ENCODE measurements at places on chromosomes 1 and 21. TPM values are rescaled to one million over a fixed set of nuclear protein-coding genes. Genes with fewer than 3 reads are reported as not detected.

MX2 gene
- total RNA-seq, result 77.8 TPM

TNFRSF8 gene
- total RNA-seq, result 0.14 TPM

CFHR2 gene
- total RNA-seq, result not detected

ZSWIM5 gene
- 0.91 TPM for total RNA-seq

SMIM1 gene
- 2.6 TPM for total RNA-seq

GJB3 gene
- total RNA-seq, result not detected

SELENBP1 gene
- not detected for total RNA-seq

FCRL6 gene
- total RNA-seq, result 0.52 TPM

AADACL3 gene
- not detected for total RNA-seq

ERG gene
- not detected for total RNA-seq

GPR37L1 gene
- not detected for total RNA-seq

FCRLB gene
- 0.11 TPM for total RNA-seq

NES gene
- not detected for total RNA-seq

TDRD5 gene
- not detected for total RNA-seq

TPR gene
- 91.3 TPM for total RNA-seq

NR1I3 gene
- total RNA-seq, result not detected

MXRA8 gene
- 2.9 TPM for total RNA-seq

BMP8B gene
- not detected for total RNA-seq

RAP1GAP gene
- 0.20 TPM for total RNA-seq

MIXL1 gene
- not detected for total RNA-seq

BCAR3 gene
- total RNA-seq, result 0.47 TPM

CD1D gene
- total RNA-seq, result 0.14 TPM

PRKCZ gene
- 17.8 TPM for total RNA-seq

CFHR1 gene
- total RNA-seq, result not detected

ZNF644 gene
- 101 TPM for total RNA-seq

PLA2G5 gene
- not detected for total RNA-seq

MASP2 gene
- 0.53 TPM for total RNA-seq

SERPINC1 gene
- total RNA-seq, result not detected

GUCA2A gene
- total RNA-seq, result not detected

DIO1 gene
- total RNA-seq, result not detected

PRDM15 gene
- total RNA-seq, result 10.4 TPM

MRPL20 gene
- 103 TPM for total RNA-seq
